Jurkat, Clone E6-1 (cell line): ENCODE measurements at places on chromosomes 2 and 18.

DNA sequence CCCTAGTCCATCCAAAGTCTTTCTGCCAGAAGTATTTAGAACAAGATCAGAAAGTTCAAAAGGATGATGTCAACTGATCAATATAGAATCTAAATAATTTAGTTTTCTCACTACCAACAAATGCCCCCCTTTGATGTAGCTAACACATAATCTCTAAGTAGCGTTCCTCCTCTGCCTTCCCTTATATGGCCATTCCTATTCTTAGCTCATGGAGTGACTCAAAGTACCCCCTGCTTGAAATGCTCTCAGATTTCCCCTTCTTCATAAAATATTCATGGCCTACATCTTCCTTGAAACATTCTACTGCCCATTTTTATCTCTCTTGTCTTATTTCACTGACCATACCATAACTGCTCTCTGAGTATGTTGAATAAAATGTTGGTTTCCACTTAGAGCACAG is 151.5 kb downstream of the UPP2 start:
- no peak for DNase-seq

DNA sequence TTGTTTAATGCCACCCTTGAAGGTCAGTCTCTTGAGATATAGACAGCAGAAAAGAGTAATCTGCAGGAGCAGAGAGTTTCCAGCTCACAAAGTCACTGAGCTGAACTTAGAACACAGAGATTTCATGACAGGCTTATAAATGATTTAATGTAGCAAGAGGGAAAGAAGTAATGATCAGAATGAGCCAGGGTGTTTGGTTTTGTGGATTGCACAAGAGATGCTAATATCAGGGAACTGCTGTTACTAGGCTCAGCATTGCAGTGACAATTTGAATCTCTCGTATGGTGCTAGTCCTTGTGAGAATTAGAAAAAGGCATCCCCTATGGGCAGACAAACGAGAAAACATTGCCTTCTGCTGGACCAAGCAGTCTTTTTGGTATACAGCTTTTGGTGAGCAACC is 61.7 kb upstream of the ITGB6 start:
- no peak for DNase-seq

DNA sequence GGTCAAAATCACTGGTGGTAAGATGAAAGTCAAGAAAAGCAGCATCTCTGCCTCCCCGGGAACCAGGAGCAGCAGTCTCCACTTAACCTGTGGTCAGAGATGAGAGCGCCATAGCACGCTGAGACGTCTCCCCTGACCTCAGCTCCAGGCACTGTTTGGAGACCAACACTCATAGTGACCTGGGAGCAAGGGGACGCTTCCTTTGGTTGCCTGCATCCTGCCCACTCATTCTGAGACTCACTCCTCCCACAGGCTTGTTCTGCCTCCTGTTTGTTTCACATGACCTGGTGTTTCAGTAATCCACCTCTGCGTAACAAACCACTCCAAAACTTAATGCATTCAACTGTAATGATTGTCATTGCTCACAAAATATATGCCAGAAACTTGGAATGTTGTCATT is 139.3 kb downstream of the ACOXL start:
- no peak for DNase-seq

DNA sequence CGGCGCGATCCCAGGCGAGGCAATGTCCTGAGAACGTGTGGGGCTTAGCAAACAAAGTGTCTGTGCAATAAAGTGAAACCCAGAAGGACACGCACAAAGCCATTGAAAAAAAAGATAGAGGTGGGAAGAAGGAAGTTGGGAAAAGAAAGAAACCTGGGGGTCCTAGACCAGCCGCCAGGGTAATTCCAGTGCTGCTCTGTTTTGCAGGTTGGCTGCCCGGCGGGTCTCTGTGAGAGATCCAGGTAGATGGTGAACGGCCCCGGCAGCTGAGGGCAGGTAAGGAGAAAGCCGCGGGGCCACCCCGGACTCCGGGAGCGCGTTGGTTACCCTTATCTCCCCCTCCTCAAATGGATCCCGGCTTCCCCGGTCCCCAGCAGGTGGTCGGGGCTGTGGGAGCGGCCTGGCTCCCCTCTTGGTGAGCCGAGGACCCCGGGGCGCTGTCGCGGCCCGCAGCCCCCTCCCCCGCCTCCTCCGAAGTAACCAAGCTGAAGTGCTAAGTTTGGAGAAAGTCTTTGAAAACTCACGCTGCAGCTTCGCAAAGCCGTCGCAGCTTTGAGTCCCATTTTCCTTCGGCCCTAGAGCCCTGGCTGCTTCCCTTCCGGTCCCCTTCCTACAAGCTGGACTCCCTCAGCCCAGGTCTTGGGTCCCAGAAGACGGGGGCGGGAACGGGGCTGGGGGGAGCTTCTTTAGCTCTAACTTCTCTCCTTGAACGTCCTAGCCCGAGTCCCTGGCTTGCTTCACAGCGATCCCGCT is 588 bp downstream of the OTX1 start:
- no peak for DNase-seq

DNA sequence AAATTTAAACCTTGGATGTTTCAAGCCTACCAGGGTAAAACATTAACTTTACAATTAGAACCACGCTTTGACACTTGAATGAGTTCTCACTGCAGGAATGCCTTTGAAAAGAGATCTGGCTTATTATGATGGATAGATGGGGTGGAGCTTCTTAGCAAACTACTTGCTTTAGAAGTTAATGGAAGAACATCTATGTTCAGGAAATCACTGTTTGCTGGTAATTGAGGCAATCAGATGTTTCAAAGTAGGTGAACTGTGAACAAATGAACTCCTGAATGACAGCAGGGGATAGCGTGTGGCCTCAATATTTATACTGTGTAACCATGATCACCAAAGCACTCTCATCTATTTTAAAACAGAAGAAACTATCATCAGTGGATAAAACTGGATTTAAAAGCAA is 383.6 kb downstream of the PIK3C3 start:
- DNase-seq, result no peak
